ENCODE measurements at places on chromosomes 12 and 14.

DNA sequence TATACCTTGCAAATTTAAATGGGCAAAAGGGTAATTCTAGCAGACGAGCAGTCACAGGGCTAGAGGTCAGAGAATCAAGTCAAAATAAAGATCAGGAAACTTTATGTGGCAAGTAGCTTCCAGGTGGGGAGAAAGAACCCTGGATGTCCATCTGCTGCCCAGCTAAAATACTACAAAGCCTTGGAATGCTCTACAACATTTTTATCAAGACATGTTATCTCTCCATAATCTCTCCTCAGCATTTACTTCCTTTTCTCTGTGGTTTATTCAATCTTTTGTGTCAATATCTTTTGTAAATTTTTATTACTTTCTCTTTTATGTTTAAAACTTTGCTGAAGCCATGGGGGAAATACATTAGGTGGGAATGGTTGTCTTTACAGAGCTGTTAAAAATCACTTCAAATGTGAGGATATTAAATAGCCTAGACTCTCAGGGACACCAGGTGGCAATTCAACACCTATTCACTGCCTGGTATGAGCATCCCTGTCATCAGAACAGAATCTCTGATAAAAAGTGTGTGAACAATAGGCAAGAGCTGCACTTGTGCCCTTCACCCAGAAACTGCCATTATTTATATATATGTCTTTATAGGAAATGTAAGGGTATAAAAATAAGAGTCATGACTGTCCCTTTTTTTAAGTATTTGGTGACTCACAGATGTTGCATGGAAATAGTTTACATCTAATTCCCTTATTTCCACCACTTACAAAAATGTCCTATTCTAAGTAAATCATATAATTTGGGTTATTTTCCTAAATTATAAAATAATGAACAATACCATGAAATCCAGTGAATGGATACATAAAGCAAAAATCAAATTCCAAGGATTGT, 152.9 kb downstream of the EPS8 start:
- peak; percentile 27 for DNase-seq

GRCh38 chr12:124509676-124510300, 57.6 kb downstream of the NCOR2 start:
- DNase-seq, result peak; percentile 77

DNA sequence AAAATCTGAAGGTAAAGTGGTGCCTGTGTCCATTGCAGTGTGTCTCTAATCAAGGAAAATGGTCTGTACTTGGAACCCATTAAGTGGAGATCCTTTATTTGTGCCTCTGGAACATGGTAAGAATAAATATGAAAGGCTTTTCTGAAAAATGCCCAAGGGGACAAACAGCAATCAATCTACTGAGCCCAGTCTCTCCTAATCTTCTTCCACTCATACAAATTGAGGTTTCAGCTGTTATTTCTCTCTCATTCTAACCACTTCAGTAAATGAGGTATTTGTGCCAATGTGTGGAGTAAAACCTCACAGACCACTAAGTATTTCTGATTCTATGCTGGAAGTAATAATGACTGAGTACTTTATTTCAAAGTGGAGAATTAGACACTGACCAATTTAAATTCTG, 82.3 kb upstream of the ST8SIA1 start:
- no peak for DNase-seq

DNA sequence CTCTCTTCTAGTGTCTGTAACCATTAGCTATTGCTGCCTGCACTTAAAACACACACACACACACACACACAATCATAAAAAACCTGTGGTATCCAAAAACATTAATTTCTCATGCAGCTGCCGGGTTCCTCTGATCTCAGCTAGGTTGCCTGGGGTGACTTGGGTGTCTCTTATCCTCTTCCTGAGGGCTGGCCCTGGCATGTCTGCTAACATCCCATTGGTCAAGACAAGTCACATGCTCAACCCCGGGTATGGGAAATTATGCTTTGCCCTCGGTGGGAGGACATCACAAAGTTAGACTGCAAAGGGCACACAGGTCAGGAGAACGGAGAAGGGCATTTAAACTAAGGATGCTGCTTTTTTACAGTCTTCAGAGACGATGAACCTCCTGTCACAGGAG, 55.7 kb downstream of the TRPV4 start:
- DNase-seq, result peak; percentile 25

GRCh38 chr14:73859145-73859544, 7.5 kb downstream of the PTGR2 start:
- peak; percentile 22 for DNase-seq

- DNase-seq, result no peak
These were observed 164.0 kb downstream of the ALG10B start for GRCh38 chr12:38480594-38480993.

GRCh38 chr14:93528884-93529558, 98.3 kb downstream of the UNC79 start:
- DNase-seq, result no peak

GRCh38 chr12:124938587-124938986, 24.1 kb upstream of the UBC start:
- DNase-seq, result peak; percentile 63

DNA sequence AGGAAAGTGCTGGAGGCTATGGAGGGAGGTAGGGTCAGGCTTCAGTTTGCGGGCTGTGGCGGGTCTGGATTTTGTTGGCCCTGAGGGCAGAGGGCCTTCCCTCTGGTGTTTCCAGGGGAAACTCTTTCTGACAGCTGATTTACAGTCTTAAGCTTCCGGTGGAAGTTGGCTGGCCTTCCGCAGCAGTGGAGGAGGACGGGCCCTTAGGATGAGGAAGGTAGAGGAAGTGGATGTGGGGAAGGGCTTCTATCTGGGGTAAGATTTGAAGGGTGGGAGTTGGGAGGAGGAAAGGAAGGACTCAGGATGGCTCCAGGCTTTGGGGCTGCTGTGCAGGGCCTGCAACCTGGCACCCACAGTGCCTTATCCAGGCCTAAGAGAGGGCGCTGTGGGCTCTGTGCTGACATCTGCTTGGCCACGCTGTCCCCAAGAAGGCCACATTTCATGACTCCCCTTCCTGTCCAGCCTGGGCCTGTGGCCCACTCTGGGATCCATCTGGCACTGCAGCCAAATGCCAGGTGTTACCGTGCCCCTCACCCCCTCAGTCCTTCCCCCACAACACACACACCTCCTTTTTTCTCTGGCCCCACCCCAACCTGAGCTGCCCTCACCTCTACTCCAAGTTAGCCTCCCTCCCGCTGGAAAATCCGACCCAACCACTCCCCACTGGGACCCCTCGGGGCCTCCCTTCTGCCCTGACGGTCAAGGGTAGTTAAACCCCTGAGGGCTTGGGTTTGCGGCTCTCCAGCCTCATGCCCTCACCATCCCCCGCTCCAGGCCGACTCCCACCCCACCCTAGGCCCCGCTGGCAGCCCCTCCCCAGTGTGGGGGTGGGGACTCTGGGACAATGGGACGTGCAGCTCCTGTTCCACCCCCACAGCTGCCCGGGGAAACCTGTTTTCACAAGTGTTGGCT, 7.7 kb upstream of the PPP1R13B start:
- no peak for DNase-seq

GRCh38 chr14:89262041-89262440, 155.0 kb downstream of the FOXN3 start:
- DNase-seq, result no peak

GRCh38 chr12:6158749-6159148, 34.3 kb upstream of the VWF start:
- no peak for DNase-seq

- DNase-seq, result no peak
These were observed 215.3 kb downstream of the CHST11 start for GRCh38 chr12:104672096-104672445.

DNA sequence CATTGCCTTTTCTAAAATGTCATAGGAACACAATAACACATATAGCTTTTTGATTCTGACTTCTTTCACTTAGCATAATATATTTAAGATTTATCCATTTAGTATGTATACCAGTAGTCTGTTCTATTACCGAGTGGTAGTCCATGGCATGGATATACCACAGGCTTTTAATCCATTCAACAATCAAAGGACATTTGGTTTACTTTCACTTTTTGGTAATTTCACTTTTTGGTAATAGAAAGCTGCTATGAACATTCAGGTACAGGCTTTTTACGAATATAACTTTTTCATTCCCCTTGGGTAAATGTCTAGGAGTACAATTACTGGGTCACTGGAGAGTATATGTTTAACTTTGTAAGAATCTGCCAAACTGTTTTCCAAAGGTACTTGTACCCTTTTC, 100.7 kb upstream of the PRICKLE1 start:
- no peak for DNase-seq

GRCh38 chr14:99879401-99880295, 86.4 kb downstream of the EML1 start:
- DNase-seq, result peak; percentile 70
